ENCODE measurements at places on chromosomes 12 and 14.

DNA sequence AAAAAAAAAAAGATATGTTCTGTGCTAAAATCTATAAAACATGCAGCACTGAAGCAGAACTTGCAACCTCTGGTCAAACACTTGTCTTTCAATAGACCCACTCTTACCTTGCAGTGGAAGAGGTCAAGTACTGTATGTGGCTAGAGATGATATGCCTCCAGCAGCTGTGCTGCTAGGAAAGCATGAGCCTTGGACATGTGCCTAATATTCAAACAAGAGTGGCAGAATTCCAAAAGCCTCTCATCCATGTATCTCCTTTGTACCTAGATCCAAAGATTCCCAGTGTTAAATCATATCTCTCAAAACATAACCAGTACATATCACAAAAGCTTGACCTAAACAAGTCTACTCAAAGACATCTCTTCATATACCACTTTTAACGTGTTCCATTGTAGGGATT is 105.0 kb upstream of the CPNE8 start:
- DNase-seq = no peak

DNA sequence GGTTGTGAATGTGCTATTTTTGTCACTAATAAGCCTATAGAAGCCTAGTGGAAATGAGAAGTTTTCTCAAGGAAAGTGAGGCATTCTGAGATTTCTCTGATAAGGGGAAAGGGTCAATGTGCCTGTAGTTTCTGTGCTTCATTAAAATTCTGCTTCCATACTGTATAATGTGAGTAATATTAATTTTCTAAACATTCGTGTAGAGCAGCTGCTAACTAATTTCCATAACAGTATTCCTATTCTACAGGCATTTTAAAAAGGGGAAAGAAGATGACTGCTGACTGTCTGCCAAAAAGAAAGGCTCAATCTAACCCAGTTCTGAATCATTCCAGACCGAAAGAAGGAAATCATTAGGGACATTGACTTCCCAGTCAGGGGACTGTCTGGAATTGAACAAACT is 293.3 kb upstream of the TMPO start:
- no peak for DNase-seq

DNA sequence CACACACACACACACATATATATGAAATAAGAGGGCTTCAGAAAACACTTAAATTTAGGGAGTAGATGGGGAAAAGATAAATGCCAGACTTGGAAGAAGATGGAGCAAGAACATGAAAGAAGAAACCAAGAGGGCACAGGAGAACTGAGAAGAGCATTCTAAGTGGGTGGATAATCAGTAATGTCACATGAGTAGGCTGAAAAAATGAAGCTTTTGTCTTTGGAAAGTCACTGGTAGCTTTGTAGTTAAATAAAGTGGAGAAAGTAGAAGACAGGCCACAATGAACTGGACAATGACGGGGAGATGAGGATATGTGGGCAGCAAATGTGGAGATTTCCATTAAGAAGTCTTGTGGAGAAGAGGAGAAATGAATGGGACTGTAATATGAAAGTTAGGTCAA is 2.2 kb upstream of the ZC2HC1C start:
- DNase-seq = no peak

- no peak for DNase-seq
These were observed 356.5 kb upstream of the ATP2B1 start for GRCh38 chr12:90064852-90065801.

- no peak for DNase-seq
These were observed 138.6 kb upstream of the LGR5 start for GRCh38 chr12:71300772-71301675.

DNA sequence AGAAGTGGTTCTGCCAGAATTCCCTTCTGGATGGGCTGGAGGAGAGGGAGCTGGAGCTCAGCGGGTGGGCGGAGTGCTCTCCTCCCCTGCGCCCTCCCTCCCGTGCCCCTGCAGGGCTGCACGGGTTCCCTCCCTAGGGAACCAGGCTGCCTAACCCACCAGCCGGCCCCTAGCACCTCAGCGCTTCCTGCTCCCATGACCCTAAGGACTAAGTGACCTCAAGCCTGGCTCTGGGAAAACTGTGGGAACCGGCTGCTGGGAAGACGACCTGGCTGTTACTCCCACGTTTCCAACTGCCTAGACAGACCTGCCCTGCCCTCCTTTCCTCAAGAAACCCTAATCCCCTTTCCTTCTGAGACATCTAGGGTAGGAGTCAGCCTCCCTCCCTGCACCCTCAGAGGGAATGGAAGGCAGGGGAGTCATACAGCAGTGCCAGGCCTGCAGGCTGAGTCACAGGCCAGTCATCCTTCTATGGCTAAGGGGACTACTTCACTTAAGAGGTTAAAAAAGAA is 31.5 kb downstream of the SLC6A12 start:
- DNase-seq = no peak

- DNase-seq = no peak
These were observed 124.6 kb upstream of the FRMD6 start for GRCh38 chr14:51527073-51527472.

DNA sequence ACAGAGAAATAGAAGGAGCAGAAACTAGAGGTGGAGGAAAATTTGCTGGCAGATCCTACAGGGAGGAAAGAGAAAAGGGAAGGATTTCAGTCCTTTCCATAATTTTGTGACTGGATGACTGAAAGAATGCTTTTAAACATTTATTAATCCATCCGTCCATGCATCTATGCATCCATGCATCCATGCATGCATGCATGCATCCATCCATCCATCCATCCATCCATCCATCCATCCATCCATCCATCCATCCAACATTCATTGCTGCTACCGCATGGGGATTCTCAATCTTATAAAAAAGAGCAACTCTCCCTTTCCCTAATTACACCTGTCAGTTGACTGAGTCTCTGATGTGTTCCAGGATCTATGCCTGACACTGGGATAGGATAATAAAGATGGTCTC is 55.7 kb upstream of the NR2C1 start:
- DNase-seq = no peak

- DNase-seq = no peak
These were observed 31.8 kb downstream of the CPSF2 start for GRCh38 chr14:92153581-92153980.

DNA sequence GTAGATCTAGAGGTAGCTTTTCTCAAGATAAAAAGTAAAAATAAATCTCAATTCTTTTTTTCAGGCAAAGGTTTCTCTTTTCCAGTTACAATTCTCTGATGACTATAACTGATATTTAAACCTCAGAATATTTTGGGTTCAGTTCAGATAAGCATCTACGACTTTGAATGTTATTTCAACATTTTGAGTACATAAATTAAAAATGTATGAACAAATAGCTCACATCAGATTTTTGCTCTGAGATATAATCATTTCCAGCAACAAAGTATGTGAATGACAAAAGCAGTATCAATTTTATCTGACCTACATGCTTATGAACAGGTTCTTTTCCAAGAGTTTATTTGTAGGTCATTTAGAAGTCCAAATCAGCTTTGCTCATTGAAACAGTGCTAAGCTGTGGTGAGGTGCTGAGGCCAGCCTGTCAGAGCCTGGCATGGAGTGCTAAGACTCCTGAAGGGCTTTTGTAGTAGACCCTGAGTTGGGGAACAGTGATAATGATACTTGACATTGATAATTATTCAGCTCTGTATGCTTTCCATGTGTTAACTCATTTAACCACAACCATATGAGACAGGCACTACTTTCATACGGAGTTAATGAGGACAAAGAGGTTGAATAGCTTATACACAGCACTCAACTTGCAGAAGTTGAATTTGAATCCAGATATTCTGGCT is 205.0 kb upstream of the DCN start:
- DNase-seq = no peak

- no peak for DNase-seq
These were observed 238.4 kb upstream of the LRIG3 start for GRCh38 chr12:59158681-59159080.

- DNase-seq = no peak
These were observed 553.0 kb downstream of the SLC16A7 start for GRCh38 chr12:60148831-60149230.

DNA sequence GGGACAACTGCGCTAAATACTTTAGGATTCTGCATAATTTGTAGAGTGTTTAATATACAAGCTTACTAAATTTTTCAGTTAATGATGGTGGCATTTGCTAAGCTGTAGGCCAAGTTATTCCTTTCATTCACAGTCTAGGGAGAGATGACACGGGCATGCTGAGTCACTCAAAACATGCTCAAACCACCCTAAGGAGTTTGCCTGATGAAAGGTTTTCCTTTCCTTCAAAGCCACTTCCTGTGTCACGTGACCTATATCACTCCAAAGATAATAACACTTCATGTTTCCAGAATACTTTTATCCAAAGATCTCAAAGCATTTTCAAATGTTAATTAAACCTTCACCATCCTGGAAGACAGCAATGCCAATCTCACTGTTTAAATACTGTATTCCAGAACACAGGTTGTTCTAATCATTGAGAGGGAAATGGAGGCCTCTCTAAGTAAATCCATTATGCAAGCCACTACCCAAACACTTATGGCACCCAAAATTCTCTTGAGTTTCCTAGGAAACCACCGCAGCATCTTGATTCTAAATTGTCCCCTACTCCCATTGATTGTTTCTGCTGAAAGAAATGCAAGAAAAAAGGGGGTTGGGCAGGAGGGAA is 207.0 kb upstream of the CDKN3 start:
- no peak for DNase-seq

DNA sequence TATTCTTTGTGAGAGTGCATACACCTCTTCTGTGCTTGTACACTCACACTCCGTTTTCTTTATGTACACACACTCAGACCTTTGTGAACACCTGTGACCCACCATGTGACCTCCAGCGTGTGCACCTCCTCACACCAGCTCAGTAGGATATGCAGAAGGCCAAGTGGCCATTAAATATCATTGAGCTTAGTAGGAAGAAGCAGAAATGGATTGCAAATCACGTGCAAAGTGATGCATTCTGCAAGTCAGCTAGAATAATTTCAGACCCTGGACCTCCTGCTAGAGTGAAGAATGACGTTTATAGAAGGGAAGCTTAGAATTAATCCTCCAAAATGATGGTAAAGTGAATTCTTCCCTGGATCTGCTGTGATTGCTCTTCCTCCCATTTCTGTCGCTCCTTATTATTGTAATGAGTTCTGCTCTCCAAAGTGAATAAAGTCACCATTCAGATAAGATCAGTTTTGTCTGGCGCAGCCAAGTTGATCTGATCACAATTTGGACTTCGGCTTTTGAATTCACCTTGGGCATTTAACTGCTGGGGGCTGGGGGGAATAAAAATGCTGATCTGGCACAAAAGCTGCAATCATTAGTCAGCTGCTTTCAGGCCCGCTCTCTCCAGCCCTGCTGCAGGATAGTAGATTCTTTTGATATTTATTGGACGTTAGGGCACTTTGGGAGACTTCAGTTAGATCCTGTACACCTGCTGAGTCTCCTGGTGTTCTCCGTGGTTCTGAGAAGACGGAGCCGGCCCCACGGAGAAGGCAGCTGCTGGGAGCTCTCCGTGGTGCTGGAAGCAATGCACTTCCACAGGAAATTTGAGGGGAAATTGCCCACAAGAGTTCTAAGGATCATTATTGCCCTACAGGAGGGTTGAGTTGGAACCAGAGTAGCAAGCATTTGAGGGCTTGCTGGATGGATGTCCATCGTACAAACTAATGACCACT is 12.4 kb upstream of the NRXN3 start:
- no peak for DNase-seq

- DNase-seq = no peak
These were observed 550.0 kb upstream of the TBX3 start for GRCh38 chr12:115233891-115234543.

DNA sequence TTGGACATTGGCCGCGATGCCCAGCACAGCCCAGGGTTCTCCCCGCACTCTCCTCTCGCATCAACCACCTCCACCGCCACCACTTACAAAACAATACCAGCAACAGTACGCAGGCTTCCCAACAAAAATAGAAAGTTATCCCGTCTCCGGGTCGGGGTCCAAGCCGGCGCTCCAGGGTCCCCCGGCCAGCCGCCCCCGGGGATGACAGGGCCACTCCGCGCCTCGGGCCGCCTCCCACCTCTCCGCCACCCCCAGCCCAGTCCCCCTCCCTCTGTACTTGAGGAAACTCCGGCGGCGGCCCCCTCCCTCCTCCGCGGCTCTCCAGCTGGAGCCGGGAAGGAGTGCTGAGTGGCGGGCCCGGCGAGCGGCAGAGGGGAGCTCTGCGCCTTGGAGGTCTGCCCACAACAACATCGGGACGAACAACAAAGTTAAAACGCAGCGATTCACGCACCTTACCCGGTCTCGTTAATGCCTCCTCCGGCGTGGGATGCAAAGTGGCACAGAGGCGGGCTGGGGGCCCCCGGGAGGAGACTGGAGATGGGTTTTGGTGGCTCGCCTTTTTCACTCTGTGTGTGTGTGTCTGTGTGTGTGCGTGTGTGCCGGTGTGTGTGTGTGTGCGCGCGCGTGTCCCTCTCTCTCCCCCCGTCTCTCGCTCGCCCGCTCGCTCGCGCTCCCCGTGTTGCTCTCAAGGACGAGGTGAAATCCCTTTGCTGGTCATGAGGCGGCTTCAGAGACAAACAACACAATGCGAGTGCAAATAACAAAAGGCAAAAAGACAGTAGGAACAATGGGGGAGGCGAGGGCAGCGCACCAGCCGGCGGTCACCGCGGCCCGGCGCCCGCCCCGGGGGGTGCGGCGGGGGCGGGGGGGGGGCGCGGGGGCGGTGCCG is 386.8 kb downstream of the BCAT1 start:
- no peak for DNase-seq

- DNase-seq = no peak
These were observed 19.0 kb downstream of the SPRING1 start for GRCh38 chr12:116718655-116719454.

- no peak for DNase-seq
These were observed 23.6 kb downstream of the TMEM229B start for GRCh38 chr14:67464879-67465278.

GRCh38 chr14:99579903-99580571 is 24.0 kb downstream of the CCDC85C start:
- DNase-seq = no peak

- DNase-seq = no peak
These were observed 102.1 kb downstream of the KCNH5 start for GRCh38 chr14:62943202-62943601.

DNA sequence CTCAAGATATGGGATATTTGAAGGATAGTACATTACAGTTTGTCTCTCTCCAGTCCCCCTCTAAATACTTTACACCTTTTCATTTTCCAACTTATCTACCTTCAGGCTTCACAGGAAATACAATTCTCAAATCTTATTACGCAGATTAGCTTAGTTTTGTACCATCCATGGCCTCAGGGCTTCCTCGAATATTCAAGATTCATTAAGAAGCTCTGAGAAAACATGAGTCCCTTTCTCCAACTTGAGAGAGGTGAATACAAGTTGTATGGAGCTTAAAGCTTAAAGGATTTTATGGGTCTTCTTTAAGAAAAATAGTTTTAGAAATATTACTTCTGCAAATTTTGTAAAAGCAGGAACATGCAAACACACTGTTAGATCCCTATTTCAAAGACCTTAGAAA is 1212.5 kb downstream of the GALC start:
- DNase-seq = no peak

- DNase-seq = no peak
These were observed 21.6 kb upstream of the TMCC3 start for GRCh38 chr12:94671917-94672316.

GRCh38 chr14:44699391-44699790 is 192.3 kb upstream of the FSCB start:
- DNase-seq = no peak

GRCh38 chr14:22886500-22887259 is 3.7 kb downstream of the REM2 start:
- no peak for DNase-seq

GRCh38 chr14:69238883-69239282 is 21.1 kb upstream of the GALNT16 start:
- DNase-seq = no peak

GRCh38 chr12:3213188-3213587 is 136.0 kb downstream of the TSPAN9 start:
- DNase-seq = no peak

All from hippocampal formation (tissue), 2 donors.